ENCODE measurements at places on chromosomes 2 and 18.

GRCh38 chr2:32168513-32168912 lies 2.8 kb downstream of the SLC30A6 start:
- no peak for DNase-seq

DNA sequence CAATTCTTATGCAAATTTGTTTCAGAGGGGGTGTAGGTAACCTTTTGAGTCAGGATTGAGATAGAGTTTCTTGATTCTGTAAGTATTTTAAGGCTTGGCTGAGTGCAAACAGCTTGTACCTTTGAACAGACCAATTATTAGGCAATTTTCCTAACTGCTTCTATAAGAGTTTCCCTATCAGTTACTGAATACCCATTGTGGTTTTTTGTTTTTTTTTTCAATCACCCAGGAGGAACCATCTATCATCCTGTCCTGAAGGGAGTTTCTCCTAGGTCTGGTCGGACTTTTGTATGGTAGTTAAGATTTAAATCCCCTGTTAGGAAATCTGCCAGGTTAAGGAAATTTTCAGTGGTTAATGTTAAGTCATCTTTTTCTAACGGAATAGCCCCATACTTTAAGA lies 319.4 kb upstream of the SLC39A10 start:
- no peak for DNase-seq

DNA sequence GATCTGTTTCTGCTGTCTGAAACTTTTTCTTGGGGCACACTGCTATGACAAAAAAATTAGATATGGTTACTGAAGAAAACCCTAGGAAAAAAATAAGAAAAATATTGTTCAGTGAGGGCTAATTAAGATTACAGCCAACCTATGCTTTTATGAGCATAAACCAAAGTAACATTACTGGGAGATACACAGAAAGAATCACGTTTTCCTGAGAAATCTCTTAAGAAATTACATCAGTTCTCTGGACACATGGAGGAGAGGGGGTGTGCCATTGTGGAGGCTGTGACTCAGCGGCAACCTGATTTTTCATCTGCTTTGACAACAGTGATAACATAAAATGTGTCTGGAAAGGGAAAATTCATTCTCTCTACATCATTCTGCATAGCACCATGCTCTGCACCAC lies 13.4 kb upstream of the NMI start:
- no peak for DNase-seq

GRCh38 chr2:143150287-143150686 lies 21.1 kb downstream of the ARHGAP15 start:
- DNase-seq, result no peak

DNA sequence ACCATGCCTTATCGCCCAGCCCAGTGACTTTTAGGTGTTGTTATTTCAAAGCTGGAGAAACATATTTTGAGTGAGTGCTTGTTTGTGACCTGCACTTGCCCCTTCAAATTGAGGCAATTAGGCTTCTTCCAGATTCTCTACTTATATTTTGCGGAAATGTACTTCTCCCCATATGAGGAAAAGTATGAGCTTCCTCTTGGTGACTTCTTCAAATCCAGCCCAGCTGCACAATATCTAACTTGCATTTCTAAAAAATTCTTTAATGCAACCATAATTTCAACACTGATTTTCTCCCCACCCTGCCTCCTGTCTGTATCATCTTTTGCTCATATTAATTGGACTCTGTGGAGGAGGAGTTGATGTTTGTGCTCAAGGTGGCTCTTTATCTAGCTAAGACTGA lies 391.2 kb upstream of the POU3F3 start:
- DNase-seq, result no peak

GRCh38 chr2:144971786-144972335 lies 451.9 kb upstream of the ZEB2 start:
- DNase-seq, result no peak

DNA sequence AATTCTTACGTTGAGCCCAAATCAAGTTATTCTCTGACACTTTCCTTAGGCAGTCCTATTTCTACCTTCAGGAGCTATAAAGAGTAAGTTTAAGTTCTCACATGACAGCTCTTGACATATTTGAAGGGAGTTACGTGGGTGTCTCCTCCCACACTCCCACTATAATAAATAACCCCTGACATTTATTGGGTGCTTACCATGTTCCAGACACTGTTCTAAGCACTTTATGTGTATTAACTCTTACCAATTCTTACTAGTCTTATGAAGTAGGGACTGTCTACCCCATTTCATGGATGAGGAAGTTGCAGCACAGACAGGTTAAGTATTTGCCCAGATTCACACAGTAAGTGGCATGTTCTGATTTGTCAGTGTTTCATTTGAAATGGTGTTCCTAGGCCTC lies 17.9 kb downstream of the PLCL1 start:
- no peak for DNase-seq

DNA sequence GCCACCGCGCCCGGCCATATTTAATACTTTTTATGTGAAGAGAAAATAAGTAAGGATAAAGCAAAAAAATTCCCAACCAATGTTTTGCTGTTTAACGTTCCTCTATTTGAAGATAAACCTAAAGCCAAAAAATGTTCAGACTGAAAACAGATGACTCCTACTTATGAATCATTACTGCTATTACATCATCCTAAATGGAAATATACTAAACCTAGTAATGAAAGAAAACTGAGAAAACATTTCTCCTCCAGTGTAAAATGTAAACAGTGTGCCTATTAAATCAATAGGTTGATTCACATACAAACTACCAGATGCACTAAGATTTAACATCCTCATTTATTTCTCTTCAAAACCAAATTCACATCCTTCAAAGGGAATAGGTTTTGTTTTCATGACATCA lies 43.5 kb downstream of the CWC22 start:
- DNase-seq, result no peak

GRCh38 chr18:30485078-30485477 lies 557.5 kb downstream of the DSC3 start:
- DNase-seq, result no peak

GRCh38 chr2:19883486-19883885 lies 18.3 kb downstream of the TTC32 start:
- no peak for DNase-seq

DNA sequence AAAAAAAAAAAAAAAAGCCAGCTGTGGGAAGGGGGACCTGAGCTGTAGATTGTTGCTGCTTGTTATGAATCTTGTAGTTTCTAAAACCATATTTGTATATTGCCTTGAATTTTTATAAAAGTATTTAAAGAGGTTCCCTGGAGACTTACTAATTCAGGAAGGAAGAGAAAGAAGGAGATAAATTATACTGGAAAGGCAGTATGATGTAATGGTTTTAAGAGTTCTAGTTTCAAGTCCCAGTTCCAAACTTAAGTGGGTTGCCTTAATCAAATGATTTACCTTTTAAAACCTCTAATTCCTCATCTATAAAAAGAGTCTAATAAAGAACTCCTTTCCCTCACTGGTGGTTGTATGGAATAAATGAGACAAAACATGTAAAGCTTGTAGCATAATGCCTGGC lies 62.2 kb downstream of the PTRHD1 start:
- DNase-seq, result no peak

DNA sequence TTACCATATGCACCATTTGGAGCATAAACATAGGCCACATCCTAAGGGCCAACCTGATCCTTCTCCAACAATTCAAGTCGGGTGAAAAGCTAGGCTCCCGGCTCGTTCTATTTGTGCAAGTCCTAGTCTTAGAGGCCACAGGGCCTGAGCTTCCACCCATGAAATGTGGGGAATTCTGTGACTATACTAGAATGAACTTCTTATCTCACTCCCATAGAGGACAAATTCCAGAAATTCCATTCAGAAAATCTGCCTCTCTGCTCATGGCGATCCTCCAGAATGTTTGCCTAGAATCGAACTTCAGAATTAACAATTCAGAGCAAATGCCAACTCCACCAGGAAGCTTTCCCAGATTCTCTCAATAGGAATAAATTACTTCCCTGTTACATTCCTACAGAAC lies 187.9 kb downstream of the BCL11A start:
- no peak for DNase-seq

- no peak for DNase-seq
Measured at GRCh38 chr2:110818767-110819481, 86.6 kb downstream of the ACOXL start.

GRCh38 chr2:176385219-176385759 lies 116.0 kb downstream of the MTX2 start:
- no peak for DNase-seq

- DNase-seq, result no peak
Measured at GRCh38 chr18:64444819-64445218, 295.9 kb upstream of the LINC00305 start.

DNA sequence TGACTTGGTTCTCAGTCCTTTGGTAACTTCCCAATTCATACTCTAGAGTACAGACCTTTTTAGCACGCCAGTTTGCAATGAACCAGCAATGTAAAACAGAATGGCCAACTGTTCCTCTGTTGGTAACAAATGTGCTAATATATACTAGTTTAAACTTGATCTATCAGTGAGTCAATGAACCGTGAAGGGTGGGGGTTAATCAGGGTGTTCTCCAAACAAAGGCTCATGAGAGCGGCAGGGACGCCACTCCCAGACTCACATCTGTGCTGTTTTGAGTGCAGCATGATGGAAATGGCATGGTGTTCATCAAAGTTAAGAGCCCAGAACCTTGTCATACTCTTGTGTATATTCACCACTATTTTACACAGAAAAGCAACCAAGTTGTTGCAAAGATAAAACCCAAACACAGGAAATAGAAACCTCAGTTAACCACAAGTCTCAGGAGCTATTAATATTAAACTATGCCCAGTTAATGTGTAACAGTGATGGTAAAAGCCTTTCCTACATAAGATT lies 70.3 kb downstream of the CERKL start:
- no peak for DNase-seq

GRCh38 chr2:199484927-199485326 lies 27.2 kb upstream of the SATB2 start:
- no peak for DNase-seq

- peak; percentile 30 for DNase-seq
Measured at GRCh38 chr2:54838585-54839035, 115.1 kb downstream of the EML6 start.

DNA sequence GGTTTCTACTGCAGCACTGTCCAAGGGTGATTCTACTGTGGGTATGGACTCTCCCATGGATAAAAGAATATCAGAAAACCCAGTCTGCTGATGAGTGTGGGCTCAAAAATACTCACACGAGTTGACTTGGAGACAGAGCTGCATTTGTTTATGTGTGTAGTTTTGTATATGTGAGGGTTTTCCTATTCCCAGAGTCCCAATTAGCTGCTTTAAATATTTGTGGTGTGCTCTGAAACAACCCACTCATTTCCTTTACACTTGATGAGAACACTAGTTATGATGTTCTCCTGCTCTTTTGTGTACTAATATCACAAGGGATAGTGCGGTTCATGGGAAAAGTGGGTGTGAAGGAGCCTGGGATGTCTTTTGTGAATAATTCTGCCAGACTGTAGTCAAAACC lies 337.3 kb downstream of the PLCL1 start:
- no peak for DNase-seq

DNA sequence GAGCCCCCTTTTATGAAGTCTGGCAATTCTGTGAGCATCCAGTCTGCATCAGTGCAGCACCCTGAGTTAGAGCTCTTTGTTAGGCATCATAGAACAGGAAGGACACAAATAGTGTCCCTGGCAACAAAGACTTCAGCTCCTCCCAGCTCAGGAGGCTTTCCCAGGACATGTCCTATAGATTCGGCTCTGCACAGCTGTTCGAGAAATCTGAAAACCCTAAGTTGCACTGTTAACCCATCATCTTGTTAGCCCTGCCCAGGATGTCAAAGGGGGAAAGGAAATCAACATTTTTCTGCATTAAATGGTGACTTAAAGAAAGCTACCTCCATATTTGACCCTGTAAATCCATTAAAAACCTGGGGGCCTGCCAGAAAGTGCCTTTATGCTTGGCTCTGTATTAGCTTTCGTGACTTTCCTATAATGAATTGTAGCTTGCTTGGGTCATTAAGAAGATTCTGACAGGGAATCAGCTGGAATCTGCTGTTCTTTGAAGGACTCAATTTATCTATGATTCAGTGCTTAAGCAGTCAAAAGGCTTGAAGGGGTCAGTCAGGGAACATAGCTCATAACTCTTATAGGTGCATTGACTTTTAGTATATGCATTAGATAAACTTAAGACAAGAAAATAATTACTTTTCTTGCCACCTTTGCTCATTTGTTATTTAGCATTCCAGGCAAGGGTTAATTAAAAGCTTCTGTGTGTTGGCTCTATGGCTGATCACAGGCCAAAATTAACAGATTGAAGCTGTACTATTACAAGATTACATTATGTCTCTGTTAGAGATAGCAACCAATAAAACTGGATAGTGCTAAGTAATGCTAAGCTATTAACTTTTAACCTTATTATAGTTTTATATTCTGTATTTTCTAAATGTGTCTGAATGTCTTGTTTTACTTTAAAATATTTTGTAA lies 20.6 kb downstream of the ERMN start:
- no peak for DNase-seq

- no peak for DNase-seq
Measured at GRCh38 chr2:98663511-98664090, 55.2 kb downstream of the UNC50 start.

- no peak for DNase-seq
Measured at GRCh38 chr2:160372010-160372356, 121.6 kb downstream of the RBMS1 start.

- DNase-seq, result no peak
Measured at GRCh38 chr2:235003096-235003775, 51.4 kb downstream of the SH3BP4 start.

GRCh38 chr2:177799531-177799930 lies 273.0 kb downstream of the PDE11A start:
- no peak for DNase-seq

DNA sequence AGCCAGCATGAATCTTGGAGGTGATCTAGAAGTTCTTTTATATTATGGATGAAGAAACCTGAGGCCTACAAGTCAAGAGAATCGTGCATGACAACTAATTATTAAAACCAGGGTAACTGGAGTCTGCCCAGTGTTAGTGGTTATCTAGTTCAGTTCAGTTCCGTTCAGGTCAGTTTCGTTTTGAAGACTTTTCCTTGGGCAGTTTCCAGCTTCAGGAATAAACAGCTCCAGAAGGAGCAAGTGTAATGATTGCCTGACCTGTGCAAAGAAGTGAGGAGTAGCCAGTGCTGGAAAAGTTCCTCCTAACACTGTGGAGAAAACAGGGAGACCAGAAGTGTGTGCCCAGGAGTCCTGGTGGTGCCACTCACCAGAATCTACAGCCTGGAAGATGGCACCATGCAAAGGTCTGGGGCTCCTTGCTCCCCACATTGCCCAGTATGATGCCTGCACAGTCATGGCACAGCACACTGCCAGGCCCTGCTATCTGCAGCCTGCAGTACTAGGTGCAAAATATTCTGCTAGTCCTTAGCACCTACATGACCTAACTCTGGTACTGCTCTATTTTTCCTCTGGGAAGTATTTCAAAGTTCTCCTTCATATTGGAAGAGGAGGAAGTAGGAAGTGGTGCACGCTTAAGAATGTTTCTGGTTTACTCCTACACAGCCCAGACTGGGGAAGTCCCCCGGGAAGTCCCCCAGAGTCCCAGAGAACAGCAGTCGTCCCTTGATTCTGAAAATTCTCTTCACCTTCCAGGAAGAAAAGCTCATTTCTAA lies 65.8 kb downstream of the SUMO1 start:
- DNase-seq, result no peak
